WTC11 (cell line): ENCODE measurements at places on chromosomes 7 and 10.

DNA sequence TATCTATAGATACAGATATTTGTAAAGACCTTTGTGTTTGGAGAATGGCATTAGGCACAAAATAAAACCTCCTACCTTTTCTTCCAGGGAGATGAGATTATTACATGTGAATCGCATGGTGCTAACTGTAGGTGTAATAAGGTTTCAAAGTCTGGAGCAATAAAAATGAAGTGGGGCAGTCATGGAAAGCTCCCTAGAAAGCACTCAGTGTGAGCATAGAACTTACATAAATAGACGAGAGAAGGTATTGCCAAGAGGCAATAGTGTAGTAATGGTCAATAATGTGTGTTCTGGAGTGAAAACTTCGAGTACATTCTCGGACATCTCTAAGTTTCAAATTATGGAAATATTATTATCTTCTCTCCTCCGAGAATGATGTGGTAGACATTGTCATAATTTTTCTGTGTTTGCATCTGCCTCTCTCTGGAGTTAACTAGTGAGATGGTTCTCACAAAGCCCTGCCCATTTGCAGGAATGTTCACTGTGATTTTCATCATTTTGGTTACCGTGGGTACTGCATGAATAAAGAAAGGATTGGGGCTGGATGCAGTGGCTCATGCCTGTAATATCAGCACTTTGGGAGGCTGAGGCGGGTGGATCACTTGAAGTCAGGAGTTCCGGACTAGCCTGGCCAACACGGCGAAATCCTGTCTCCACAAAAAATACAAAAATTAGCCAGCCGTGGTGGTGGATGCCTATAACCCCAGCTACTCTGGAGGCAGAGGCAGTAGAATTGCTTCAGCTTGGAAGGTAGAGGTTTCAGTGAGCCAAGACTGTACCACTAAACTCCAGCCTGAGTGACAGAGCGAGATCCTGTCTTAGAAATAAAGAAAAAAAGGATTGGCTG is 10.6 kb downstream of the VIM start:
- DNase-seq = no peak

DNA sequence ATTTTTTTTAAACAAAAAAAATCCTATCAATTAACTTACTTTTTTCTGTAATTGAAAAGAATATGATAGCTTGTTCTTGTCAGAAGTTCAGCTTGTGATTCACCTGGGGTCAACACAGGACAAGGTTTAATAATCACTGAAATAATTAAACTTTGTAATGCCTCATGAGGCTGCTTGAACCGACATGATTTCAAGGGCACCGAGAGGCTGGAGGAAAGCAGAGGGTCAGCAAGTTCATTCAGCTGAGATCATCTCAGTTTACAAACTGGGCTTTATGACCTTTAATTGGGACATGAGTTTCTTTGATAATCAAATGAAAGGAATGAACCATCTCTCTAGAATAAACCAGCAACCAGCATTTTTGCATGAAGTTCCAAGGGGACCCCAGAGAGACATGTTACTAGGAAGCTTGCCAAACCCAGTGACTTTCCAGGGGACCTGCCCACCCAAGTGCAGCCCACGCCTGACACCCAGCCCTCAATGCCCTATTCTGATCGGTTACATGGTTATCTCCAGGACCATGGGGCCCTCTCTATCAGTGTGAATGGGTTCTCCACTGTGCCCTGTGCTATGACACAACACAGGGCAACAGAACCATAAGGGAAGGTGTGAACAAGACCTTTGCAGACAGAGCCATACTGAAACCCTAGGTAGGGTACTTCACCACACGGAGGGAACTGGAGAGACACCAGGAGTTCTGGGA is 7.8 kb upstream of the CYP3A4 start:
- no peak for DNase-seq

GRCh38 chr10:28215930-28216329 is 86.9 kb downstream of the MPP7 start:
- no peak for DNase-seq

DNA sequence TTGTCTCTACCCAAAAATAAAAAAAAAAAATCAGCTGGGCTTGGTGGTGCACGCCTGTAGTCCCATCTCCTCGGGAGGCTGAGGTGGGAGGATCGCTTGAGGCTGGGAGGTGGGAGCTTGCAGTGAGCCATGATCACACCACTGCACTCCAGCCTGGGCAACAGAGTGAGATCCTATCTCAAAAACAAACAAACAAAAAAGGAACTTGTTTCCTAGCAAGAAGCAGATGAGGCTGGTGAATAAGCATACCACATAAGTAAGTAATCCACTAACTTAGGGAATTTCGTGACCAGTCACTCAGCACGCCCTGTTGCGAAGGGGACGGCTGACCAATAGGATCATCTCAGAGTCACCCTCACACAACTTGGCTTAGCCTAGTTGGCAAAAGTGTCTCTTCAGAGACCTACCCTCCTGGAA is 64.6 kb downstream of the CUX1 start:
- DNase-seq = no peak

DNA sequence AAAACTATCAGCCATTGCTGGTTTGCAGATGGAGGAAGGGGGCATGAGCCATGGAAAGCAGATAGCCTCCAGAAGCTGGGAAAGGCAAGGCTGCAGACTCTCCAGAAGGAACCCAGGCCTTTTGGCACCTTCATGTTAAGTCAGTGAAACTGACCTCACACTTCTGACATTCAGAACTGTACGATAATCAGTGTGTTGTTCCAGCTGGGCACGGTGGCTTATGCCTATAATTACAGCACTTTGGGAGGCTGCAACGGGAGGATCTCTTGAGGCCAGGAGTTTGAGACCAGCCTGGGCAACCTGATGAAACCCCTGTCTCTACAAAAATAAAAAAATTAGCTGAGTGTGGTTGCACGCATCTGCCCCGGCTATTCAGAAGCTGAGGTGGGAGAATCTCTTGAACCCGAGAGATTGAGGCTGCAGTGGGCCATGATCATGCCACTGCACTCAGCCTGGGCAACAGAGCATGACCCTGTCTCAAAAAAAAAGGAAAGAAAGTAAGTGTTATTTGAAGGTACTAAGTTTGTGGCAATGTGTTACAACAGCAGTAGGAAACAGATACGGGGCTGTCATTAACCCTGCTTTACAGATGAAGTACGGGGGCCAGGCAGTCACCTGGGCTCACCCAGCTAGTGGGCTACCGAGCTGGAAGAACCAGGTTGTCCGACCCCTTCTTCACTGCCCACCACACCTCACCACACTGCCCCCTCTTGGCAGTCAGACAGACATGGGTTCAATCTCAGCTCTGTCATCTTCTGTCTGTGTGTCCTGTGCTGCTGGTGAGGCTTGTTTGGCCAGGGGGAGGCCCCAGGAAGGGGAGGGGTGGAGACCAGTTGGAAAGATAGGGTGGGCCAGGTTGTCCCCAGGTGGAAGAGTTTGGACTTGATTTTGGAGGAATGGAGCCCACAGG is 18.3 kb downstream of the CHST3 start:
- DNase-seq = no peak

GRCh38 chr10:74177140-74177677 is 26.2 kb downstream of the ADK start:
- no peak for DNase-seq
